HEK293T (cell line): ENCODE measurements at places on chromosomes 13 and 19.

GRCh38 chr19:50449236-50449899, 16.7 kb downstream of the MYBPC2 start:
- no peak for DNase-seq

DNA sequence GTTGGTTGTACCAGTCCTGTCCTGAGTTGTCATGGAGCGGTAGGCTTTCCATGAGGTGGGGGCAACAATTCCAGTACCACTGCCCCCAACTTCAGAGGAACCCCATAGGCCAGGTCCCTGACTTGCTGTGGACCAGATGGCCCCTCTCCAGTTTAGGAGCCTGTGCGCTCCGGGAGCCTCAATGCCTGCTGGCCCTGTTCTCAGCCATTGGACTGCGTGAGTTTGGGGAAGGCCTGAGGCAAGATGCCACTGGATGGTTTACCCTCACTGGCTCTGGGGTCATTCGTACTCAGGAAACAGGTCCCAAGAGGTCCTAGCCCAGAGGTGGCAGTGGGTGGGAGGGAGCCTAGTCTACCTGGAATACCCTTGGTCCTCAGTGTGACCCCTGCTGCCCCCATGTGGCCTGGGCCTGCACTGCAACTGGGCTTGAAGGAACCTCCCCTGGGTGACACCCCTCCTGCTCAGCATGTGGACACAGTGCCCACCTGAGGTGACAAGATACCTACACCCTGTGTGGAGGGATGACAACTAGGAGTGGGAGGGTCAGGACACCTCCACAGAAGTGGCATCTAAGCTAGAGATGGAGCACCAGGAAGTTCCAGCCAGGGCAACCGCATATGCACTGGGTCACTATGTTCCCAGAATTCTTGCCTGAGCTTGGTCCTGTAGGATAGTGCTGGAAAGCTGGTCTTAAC, 6.0 kb upstream of the PRR19 start:
- DNase-seq = peak; percentile 77

- DNase-seq = no peak
These were observed 16.2 kb downstream of the ZNF791 start for GRCh38 chr19:12626958-12627357.

DNA sequence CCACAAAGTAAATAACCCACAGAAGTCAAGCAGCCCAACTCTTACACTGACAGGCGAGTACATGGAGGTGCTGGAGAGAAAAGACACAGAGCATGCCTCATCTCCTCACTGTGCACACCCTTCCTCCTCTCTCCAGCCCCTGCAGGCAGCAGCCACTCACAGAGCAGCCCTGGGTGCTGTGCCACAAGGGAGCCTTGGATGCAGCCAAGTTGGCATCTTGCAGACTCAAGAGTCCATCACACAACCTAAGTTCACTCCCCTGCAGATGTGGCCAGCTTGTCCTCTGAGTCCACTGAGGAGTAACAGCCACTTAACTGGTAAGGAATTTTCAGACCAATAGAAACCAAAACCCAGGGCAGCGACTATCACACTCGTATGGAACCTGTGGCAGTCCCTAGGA, 47.4 kb downstream of the BRD4 start:
- no peak for DNase-seq

- DNase-seq = no peak
These were observed 51.7 kb downstream of the KATNAL1 start for GRCh38 chr13:30255696-30256095.

DNA sequence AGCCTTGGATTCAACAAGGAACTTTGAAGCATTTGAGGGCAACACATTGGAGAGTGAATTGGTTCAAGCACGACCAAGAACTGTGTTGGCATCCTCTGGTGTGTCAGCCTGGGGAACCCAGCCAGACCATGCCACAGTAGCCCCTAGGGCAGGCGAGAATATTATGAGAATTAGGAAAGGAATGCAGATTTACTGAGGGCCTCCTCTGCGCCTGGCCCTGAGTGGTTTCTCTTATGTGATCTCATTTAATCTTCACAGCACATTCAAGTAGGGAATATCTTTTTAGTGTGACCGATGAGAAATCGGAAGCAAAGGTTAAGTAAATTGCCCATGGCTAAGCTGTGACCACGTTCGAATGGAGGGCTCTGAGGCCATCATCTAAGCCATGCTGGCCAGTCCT, 15.3 kb upstream of the ERICH6B start:
- DNase-seq = no peak

DNA sequence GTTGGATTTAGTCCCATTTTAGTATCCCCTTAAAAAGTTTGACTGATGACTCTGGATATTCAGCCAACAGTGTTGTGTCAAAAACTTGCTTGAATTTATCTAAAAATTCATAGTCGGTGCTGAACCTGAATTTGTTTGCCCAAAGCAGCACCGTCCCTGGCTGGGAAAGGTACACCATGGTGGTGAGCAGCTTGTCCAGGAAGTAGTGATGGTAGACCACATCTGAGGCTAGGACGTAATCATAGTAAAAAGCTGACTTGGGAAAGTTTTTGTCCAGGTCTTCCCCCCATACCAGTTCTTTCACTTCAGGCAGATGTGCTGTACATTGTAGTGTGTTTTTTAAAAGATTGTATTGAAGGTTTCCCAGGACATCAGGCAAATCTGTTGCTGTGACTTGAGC, 8.8 kb downstream of the METTL21C start:
- no peak for DNase-seq

DNA sequence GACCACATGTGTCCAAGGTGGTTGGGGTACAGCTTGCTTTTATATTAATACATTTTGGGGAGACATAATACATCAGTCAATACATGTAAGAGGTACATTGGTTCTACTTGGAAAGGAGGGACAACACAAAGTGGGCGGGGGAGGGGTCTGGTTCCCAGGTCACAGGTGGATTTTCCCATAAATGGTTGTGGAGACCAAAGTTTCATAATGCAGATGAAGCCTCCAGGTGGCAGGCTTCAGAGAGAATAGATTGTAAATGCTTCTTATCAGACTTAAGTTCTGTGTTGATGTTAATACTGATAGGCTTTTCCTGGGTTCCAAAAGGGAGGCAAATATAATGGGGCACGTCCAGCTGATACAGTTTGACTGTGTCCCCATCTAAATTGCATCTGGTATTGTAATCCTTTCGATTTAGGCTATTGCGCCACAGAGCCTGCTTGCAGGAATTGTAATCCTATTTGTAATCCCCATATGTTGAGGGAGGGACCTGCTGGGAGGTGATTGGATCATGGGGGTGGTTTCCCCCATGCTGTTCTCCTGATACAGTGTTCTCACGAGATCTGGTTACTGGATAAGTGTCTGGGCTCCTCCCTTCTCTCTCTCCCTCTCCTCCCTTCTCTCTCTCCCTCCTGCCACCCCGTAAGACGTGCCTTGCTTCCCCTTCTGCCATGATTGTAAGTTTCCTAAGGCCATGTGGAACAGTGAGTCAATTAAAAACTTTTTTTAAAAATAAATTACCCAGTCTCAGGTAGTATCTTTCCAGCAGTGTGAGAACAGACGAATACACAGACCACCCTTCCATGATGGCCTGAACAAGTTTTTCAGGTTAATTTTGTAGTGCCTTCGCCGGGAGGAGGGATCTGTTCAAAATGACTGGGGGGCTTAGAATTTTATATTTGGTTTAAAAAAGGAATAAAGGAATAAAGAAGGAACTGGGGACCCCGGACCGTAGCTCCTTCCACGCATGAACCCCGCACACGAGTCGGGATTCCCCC, 44.9 kb downstream of the ZNF823 start:
- peak; percentile 19 for DNase-seq

DNA sequence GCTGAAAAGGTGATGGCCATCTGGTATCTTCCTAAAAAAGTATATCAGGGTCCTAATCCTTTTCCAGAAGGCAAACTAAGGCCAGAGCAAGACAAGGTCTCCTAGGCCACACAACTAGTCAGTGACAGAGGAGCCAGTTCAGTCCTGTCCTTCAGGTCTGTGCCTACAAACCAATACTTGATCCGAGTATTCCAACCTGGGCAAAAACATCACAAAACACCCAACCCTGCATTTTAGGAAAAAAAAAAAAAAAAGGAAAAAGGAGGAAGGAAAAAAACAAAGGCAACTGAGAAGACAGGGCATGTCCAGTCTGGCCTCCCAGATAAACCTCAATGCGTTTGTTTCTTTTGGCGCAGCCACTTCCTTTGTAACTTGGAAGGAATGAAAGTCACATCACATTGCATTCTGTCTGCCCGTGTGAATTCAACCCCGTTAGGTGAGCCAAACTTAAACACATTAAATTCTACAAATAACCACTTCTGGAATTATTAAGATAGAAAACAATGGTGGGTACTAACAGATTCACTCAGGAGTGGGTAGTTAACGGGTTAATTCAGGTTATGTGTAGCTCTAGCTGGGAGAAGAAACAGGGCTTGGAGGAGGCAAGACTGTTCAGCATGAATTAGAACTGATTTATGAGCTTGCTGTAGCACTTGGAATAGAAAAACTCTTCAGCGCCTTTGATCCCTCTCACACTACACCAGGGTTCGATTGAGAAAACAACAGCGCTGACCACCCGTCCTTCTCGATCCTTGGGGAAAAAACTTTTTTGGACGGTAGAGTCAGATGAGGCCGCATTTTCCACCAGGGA, 43.0 kb upstream of the HNRNPA1L2 start:
- peak; percentile 51 for DNase-seq

DNA sequence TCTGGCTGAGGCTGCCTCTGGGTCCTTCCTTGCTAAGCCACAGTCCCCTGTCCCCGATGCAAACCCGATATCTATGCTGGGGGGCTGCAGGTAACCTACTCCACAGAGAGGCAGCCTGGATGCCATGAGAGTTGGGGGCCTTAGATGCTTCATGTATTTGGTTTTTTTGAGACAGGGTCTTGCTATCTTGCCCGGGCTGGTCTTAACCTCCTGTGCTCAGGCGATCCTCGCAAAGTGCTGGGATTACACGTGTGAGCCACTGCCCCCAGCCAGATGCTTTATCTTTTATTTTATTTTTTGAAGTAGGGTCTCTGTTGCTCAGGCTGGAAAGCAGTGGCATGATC, 1.5 kb downstream of the ATCAY start:
- no peak for DNase-seq

GRCh38 chr13:30366088-30366487, 56.2 kb upstream of the UBE2L5 start:
- no peak for DNase-seq

GRCh38 chr13:33535061-33535460, 249.5 kb upstream of the STARD13 start:
- DNase-seq = no peak

- DNase-seq = no peak
These were observed 51.5 kb upstream of the MRI1 start for GRCh38 chr19:13712767-13713201.

GRCh38 chr13:71827241-71827640, 39.8 kb downstream of the DACH1 start:
- DNase-seq = no peak

- no peak for DNase-seq
These were observed 217.9 kb downstream of the VWA8 start for GRCh38 chr13:41742917-41743552.

DNA sequence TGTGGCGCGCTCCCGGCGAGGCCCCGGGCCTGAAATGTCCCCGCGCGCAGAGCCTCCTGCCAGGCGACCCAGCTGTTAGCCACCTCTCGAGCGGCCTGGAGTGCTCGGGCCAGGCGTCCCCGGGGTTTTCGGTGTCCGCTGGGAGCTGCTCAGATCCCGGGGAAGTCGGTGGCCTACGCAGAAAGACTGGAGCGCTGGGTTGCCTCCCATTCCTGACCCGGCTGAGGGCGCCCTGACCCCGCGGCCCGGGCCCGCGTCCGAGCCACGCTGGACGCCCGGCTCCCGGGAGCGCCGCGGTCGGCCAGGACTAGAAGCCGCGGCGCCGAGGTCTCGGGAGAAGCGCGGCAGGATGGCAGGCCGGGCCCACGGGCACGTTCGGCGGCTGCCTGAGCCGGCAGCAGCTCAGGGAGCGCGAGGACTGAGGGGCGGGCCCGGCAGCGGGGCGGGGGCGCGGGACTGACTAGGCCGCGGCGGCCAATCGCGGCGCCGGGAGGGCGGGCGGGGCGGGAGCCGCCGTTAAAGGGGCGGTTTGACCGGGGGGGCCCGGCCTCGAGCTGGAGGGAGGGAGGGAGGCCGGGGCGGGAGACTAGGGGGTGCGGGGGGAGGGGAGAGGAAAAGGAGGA, 1.3 kb upstream of the ZIC2 start:
- peak; percentile 62 for DNase-seq

DNA sequence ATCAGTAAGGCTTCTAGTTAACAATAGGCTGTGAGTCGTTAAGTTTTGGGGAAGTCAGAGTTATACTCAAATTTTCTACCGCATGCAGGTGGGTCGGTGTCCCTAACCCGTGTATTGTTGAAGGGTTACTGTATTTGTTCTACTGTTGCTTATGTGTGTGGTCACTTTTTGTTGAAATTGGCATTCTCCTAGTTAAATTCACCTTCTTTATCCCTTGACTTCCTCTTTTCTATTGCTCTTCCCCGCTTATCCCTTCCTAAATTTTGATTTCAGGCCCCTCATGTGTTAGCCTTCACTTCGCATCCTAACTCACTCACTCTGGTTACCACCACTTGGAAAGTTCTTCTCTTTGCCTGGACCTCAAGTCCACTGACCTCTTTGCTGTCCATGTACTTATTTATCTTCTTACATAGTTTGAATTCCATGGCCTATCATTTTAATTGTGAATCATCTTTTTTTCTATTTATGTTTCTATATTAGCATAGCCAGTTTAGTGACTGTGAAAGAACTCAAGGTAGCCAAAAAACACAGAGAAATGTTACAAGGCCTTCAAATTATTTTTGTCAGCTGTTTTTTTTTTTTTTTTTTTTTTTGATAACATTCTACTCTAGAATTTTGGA, 52.9 kb downstream of the NDFIP2 start:
- DNase-seq = no peak

DNA sequence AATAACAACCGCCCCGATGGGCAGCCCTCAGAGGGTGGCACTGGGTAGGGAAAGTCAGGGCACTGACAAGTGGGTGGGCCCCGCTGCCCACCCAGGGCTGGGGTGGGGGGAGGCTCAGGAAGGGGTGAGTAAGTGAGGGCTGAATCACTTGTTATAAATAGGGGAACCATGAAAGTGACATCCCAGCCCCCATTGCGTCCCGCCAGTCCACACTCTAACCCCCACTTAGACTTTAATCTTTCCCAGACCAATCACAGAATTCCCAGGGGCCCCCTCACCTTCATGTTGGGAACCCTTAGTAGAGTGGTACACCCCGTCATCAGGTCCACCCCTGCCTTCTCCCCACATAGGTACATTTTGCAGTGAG, 37.0 kb upstream of the NANOS3 start:
- no peak for DNase-seq
